ENCODE measurements at places on chromosomes 3 and 15. TPM values are rescaled to one million over a fixed set of nuclear protein-coding genes. Genes with fewer than 3 reads are reported as not detected.

The TUSC7 gene
- total RNA-seq: not detected

GRCh38 chr15:98782801-98783200 lies 134.5 kb downstream of the IGF1R start:
- H3K27ac ChIP-seq: no peak overlapping the region
- no peaks in the 10 kb centered on the region for H3K27me3 ChIP-seq
- no peaks in the 10 kb centered on the region for H3K36me3 ChIP-seq
- H3K4me1 ChIP-seq: peaks cover 40% of the 10 kb centered on the region
- H3K4me3 ChIP-seq: no peak overlapping the region

The CEMIP gene
- total RNA-seq: not detected

The CYP1A2 gene
- not detected for total RNA-seq

GRCh38 chr15:37134699-37135131 lies 34.4 kb upstream of the MEIS2 start:
- DNase-seq: no peak
- H3K4me1 ChIP-seq: no peaks in the 10 kb centered on the region
- peaks cover 11% of the 10 kb centered on the region for H3K27me3 ChIP-seq
- H3K36me3 ChIP-seq: no peaks in the 10 kb centered on the region
- no peak overlapping the region for H3K27ac ChIP-seq

DNA sequence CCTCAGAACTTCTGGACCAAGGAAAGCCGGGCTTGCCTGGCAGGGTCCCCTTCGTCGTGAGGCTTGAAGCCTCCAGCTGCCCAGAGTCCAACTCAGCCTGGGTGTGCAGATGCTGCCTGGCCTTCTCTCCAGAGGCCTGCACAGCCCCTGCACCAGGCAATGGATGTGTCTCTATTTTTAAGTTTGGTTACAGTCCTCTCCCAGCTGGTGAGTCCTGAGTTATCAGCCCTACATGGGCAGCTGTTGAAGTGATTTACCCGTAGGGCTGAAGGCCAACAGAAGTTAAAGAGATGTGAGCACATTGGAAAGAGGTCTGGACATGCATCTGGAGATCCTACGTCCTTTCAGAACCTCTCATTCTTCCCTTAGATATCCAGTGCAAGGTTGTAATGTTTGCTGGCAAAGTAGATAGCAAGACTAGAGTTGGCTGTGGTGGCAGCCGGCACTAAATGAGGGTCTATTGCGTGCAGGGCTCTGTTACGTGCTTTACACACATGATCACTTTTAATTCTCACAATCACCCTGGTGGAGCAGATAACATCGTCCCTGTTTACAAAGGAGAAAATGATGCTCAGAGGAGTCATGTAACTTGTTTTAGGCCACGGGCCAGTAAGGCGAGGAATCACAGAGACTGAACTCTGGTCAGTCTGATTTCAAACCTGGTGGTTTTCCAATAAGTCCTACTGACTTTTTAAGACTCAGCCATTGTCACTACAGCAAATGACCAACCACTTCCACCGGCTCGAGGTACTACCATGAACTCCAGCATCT lies 9.9 kb downstream of the FYCO1 start:
- no peak for DNase-seq
- H3K4me3 ChIP-seq: no peak overlapping the region
- H3K27ac ChIP-seq: peak overlapping the region; percentile 45
- peaks cover 53% of the 10 kb centered on the region for H3K36me3 ChIP-seq

DNA sequence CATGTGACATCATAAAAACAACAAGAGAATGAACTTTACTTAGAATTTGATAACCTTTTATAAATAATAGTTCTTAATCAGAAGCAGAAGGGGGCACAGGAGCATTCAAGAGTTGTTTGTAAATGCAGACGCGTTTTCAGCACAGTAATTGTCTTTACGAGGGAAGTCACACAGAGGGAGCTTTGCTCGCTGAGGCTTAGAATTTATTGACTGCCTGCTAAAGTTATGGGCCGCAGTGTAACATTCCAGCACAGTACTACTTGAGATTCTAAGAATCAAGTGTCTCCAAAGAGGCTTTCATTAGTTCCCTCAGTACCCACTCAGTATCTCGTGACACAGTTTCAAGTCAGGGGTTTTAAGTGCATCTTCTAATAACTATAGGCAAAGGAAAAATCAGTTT lies 288.7 kb downstream of the NR2F2 start:
- H3K4me3 ChIP-seq: no peak overlapping the region
- H3K27me3 ChIP-seq: peaks cover 2% of the 10 kb centered on the region
- H3K4me1 ChIP-seq: no peaks in the 10 kb centered on the region
- no peak overlapping the region for H3K27ac ChIP-seq
- DNase-seq: no peak

The CADM2 gene
- total RNA-seq: not detected

GRCh38 chr3:64375737-64376136 lies 150.5 kb upstream of the PRICKLE2 start:
- no peaks in the 10 kb centered on the region for H3K27me3 ChIP-seq
- H3K4me3 ChIP-seq: no peak overlapping the region
- H3K4me1 ChIP-seq: no peaks in the 10 kb centered on the region
- H3K27ac ChIP-seq: no peak overlapping the region
- no peak for DNase-seq
- H3K36me3 ChIP-seq: no peaks in the 10 kb centered on the region

DNA sequence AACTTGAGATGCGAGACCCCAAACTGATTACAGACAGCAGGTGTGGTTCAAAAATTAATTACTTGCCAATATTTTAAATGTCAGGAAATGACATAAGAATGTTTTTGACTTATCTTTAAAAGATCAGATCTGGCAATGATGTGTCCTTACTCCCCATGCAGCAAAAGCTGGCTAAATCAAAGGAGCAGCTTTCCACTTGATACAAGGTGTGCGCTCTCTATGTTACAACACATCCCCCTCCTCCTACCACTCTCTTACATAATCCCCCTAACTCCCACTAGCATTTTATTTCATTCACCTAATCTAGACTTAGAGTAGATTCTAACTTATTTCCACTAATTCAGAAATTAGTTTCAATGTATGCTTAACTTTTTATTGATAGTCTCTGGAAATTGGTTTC lies 609.0 kb downstream of the GRM7 start:
- no peaks in the 10 kb centered on the region for H3K4me1 ChIP-seq
- H3K27ac ChIP-seq: no peak overlapping the region
- H3K4me3 ChIP-seq: no peak overlapping the region
- H3K27me3 ChIP-seq: no peaks in the 10 kb centered on the region

- no peak overlapping the region for H3K4me3 ChIP-seq
- peak overlapping the region; percentile 81 for H3K27ac ChIP-seq
- no peaks in the 10 kb centered on the region for H3K27me3 ChIP-seq
- H3K4me1 ChIP-seq: peaks cover 42% of the 10 kb centered on the region
- peaks cover 63% of the 10 kb centered on the region for H3K36me3 ChIP-seq
These were observed 14.1 kb downstream of the MRPS22 start for GRCh38 chr3:139357899-139358298.

- no peaks in the 10 kb centered on the region for H3K4me1 ChIP-seq
- no peak for DNase-seq
- H3K27ac ChIP-seq: no peak overlapping the region
- no peak overlapping the region for H3K4me3 ChIP-seq
- H3K36me3 ChIP-seq: peaks cover under 1% of the 10 kb centered on the region
These were observed 28.0 kb upstream of the SUCNR1 start for GRCh38 chr3:151845306-151845905.

The SLC9C1 gene
- total RNA-seq: not detected

GRCh38 chr3:151228666-151229040 lies 25.6 kb upstream of the GPR171 start:
- no peak for DNase-seq
- peaks cover 64% of the 10 kb centered on the region for H3K4me1 ChIP-seq
- no peaks in the 10 kb centered on the region for H3K27me3 ChIP-seq
- peaks cover 2% of the 10 kb centered on the region for H3K36me3 ChIP-seq
- no peak overlapping the region for H3K4me3 ChIP-seq
- H3K27ac ChIP-seq: peak overlapping the region; percentile 92

DNA sequence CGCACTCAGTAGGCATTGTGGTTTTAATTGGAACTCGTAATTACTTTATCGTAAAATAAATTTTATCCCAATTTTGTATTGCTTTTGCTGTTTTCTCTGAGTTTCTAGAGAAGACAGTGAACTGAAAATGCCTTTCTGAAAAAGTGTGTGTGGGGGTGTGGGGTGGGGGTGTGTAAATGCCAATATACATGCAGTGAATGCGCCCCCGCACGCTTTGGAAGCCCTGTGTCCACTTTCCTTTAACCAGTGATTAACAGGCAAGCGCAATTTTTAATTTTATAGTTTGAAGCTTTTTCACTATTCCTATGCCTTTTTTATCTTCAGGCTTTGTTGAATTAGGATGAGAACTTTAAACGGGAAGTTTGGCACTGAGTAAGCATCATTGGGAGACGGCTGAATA lies 47.4 kb upstream of the GMNC start:
- no peak overlapping the region for H3K27ac ChIP-seq
- no peaks in the 10 kb centered on the region for H3K4me1 ChIP-seq
- H3K4me3 ChIP-seq: no peak overlapping the region
- DNase-seq: no peak
- H3K36me3 ChIP-seq: no peaks in the 10 kb centered on the region
- H3K27me3 ChIP-seq: no peaks in the 10 kb centered on the region

DNA sequence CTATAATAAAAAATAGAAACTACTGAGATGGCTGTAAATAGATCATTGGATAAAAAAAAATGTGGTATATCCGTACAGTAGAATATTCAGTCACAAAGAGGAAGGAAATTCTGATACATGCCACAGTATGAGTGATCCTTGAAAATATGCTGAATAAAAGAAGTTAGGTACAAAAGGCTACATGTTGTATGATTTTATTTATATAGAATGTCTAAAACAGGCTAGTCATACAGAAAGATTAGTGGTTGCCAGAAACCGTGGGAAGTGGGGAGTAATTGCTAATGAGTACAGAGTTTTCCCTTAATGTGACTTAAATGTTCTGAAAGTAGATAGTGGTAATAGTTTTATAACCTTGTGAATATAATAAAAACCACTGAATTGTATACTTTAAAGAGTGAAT lies 24.9 kb upstream of the FAH start:
- no peaks in the 10 kb centered on the region for H3K4me1 ChIP-seq
- no peaks in the 10 kb centered on the region for H3K27me3 ChIP-seq
- no peak for DNase-seq
- no peak overlapping the region for H3K4me3 ChIP-seq
- H3K36me3 ChIP-seq: peaks cover 18% of the 10 kb centered on the region
- no peak overlapping the region for H3K27ac ChIP-seq

DNA sequence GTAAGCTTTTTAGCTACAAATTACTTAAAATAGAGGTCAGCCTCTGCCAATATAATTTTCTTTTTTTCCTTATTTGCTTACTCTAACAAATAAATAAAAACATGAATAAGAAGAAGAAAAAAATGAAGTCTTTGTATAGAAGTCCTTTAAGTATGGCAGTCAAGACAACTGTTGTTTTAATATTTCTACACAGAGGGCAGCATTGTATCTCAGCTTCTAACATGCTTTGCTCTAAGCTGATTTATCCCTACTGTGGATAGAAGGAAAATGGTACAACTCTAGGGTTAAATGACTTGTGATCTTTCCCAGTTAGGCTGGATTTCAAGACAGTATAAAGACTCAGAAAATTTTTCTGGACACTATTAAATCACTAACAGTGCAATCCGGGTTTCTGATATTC lies 104.3 kb upstream of the MEIS2 start:
- no peak for DNase-seq
- no peaks in the 10 kb centered on the region for H3K27me3 ChIP-seq
- H3K27ac ChIP-seq: no peak overlapping the region
- H3K4me1 ChIP-seq: no peaks in the 10 kb centered on the region

All from activated CD8-positive, alpha-beta T cell treated with anti-CD3 and anti-CD28 coated beads for 36 hours (primary cell).